ENCODE measurements at places on chromosomes 12 and 14.

- DNase-seq, result peak; percentile 95
Observed at GRCh38 chr12:131896080-131896810, 1.8 kb downstream of the ULK1 start.

DNA sequence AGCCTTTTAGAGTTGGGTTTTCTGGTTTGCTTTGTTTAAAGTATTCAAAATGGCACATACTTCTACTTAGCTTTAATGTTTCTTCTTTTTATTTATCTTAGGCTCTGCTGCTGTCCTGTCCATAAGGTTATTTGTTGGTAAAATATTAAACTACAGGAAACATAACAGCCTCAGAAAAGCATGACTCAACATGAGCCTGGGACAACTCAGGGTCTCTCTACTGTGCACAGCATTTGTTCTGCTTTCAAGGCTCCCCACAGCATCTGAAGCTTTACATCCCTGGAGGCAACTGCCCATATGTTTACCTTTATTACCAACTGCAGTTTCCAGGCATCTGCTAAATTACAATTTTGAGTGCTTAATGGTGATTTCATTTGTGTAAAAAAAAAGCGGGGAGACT, 954.2 kb upstream of the FBXO33 start:
- DNase-seq, result no peak

- no peak for DNase-seq
Observed at GRCh38 chr12:78101946-78102635, 271.4 kb downstream of the NAV3 start.

- peak; percentile 95 for DNase-seq
Observed at GRCh38 chr14:103057372-103058163, at the start of gene CDC42BPB. TSS of gene CDC42BPB (minus strand) at chr14:103057549. CDS start at chr14:103057173, 376 bp downstream.

DNA sequence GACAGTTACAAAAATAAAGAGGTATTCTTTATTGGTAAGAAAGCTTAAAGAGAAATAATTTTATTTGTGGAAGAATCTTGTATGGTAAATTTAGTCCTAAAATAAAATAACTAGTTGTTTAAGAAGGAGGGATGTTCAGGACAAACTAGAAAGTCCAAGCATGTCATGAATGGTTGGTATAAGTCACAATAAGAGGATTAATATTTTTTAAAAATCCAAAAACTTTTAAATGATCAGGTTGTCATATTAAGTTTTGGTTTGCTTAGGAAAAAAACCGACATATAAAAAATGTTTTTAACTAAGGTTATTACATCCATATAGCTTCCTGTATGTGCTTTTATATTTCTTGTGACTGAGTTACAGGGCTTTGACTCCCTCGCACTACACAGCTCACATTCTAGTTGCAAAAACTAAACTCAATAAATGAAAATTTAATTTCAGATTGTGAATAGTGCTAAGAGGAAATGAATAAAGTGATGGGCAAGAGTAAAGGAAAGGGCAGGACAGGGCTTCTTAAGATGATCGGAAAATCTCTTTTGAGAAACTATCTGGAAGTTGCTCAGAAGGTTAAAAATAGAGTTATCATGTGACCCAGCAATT, 80.7 kb upstream of the METAP2 start:
- no peak for DNase-seq

GRCh38 chr14:104973135-104973384, 5.1 kb downstream of the AHNAK2 start:
- no peak for DNase-seq

- no peak for DNase-seq
Observed at GRCh38 chr12:99810718-99811593, 163.4 kb downstream of the GARIN6 start.

DNA sequence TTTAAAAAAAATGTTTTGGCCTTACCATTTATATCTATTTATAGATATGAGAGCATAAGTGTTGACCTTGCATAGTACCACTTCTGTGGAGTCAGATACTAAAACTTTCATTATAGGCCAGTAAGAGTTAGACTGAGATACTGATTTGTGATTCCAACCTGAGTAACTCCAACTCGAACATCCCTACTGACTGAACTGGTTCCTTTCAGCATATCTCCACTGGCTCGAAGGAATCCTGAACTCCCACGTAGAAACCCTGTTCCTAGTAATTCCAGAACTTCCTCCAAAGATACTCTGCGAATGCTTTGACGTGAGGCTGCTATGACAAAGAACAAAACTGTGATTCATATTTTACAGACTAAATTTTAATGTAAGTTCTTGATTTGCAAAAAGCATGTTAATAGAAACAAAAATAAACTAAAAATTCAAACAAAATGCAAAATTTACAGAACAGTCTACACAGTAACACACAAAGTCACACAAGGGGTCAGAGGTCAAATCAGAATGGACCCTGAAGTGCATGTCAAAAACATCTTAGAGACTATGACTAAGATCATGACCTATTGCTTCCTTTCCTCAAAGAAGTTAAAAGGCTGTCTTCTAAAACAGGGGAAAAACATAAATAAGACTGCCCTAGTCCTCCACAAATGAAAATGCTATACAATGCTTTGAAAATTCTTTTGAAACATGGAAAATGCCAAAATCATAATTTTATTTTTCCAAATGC, 31.5 kb downstream of the HEATR5A start:
- DNase-seq, result no peak

DNA sequence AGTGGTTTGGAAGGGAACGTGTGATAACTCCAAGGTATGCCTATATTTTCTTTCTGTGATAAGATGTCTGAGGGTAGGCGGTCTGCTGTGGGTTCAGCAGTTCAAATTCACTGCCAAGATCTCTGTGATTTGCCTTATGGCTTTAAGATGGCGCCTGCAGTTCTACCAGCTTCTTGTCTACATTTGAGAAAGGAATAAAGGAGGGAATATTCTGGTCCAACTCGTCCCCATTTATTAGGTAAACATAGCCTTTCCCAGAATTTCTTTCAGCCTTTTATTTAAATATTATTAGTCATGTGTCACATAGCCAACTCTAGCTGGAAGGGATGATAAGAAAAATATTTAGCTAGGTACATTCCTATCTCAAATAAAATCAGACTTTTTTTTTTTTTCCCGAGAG, 48.8 kb downstream of the KCNJ8 start:
- DNase-seq, result no peak

DNA sequence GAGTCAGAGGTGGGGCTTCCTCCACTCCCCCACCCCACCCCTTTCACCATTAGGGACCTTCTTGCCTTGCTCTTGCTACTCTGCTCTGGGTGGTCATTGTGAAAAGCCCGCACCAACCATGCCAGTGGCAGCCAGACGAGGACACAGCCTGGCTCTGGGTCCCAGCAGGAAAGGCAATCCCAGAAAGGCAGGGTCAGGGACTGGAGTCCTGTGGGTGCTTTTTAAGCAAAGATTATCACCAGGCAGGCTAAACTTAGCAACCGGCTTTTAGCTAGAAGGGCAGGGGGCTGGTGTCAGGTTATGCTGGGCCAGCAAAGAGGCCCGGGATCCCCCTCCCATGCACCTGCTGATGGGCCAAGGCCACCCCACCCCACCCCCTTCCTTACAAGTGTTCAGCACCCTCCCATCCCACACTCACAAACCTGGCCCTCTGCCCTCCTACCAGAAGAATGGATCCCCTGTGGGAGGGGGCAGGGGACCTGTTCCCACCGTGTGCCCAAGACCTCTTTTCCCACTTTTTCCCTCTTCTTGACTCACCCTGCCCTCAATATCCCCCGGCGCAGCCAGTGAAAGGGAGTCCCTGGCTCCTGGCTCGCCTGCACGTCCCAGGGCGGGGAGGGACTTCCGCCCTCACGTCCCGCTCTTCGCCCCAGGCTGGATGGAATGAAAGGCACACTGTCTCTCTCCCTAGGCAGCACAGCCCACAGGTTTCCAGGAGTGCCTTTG, 1.2 kb upstream of the GAPDH start:
- DNase-seq, result no peak

GRCh38 chr12:81992461-81992860, 233.3 kb upstream of the PPFIA2 start:
- no peak for DNase-seq

- no peak for DNase-seq
Observed at GRCh38 chr14:96509457-96510090, 7.4 kb downstream of the PAPOLA start.

DNA sequence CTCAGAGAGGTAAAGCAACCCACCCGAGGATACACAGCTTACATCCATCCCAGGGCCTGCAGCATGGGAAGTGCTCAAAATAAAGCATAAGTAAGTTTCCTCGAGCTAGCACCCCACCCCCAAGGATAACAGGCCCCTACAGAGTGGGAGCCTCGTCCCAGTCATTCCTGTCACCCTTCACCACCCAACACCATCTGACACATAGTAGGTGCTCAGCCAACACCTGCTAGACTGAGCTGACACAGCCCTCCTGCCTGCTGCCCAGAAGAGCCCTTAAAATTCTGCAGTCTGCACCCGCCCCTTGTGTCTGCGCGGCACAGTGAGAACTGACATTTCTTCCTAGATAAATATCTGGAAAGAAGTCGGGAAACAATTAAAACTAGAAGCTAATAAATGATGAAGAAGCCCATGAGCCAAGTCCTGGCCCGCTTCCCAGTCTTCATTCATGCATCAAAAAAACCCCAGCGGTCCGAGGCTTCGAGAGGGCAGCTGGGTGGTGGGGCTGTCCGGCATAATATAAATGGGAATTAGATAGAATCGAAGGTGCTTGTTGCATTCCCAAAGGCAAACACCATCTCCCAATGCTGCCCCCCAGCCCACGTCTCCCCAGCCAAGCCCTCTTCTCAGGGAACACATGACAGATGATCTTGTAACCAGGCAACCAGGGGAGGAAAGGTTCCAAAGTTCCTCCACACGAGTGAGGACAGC, 76.2 kb downstream of the BCL11B start:
- no peak for DNase-seq

GRCh38 chr14:100896369-100897060, 7.0 kb downstream of the RTL1 start:
- no peak for DNase-seq

GRCh38 chr12:120468821-120469449, 613 bp downstream of the SRSF9 start:
- peak; percentile 40 for DNase-seq

- DNase-seq, result no peak
Observed at GRCh38 chr12:93483151-93483807, 16.0 kb downstream of the MRPL42 start.

DNA sequence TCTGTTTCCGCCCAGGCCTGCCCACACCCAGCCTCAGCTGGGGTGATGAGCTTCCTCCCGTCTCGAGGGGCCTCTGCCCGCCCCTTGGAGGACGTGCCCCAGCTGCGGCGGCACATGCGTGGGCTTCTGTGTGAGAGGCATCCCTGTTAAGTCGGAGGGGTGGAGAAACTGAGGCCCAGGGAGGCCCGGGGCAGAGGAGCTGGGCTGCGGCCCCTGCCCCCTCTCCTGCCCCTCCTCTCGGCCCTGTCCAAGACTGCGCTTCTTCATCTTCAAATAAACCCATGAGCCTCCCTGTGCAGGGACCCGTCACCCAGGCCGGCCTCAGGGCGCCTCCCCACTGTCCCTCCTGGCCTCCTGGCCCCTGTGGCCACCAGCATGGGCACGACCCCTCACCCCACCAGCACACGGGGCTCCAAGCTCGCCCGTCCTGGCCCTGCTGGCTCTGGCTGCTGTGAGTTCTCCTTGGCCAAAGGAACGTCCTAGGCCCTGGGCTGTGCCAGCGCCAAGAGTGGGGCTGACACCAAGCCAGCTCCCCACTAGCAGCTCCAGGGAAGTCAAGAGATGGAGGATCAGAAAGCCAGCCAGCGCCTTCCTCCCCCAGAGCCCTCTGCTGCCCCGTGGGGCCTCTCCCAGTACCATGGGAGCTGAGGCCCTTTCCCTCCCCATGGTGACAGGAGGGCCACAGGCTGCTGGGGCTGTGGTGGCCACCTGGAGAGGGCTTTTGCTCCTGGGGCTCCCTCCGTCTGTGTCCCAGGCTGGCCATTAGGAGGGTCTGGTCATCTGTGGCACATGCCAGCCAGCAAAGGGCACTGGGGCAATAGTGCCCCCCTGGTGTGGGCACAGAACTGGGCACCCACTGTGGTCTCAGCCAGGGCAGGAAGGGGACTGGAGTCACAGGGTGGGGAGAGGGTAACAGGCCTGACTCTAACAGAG, 180.4 kb downstream of the KIF26A start:
- no peak for DNase-seq

DNA sequence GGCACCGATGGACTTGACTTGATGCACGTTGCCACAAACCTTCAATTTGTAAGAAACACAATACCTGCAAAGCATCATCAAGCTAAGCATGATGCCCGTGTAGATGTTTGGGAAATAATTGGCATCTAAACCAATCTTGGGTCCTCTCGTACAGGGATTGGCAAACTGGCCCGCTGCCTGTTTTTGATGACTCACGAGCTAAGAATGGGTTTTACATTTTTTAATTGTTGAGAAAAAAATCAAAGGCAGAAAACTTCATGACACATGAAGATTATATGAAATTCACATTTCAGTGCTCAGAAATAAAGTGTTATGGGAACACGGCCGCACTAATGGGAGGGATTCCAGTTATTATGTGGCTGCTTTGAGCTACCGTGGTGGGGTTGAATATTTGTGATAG, 10.9 kb downstream of the MTA1 start:
- no peak for DNase-seq

GRCh38 chr12:32440120-32440865, 40.9 kb downstream of the FGD4 start:
- no peak for DNase-seq

GRCh38 chr12:123954647-123955350, 17.8 kb downstream of the CCDC92 start:
- DNase-seq, result no peak

DNA sequence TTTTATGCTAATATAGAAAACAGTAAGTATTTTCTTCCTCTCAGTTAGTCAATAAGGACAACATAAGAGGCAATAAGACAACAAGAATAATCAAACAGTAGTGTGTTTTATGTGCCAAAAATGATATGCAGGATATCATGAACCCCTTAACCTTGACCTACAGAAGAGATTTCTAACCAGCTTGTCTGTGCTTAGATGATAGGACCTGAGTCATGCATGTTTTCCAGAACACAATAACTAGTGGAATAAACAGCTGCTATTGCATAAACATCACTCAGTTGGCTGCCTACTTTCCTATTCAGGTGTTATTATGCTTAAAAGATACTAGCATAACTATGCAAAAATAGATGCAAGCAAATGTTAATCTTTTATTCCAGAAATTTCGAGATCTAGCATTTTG, 282.5 kb downstream of the PRKD1 start:
- DNase-seq, result no peak

GRCh38 chr12:65560286-65560685, 264.0 kb upstream of the HMGA2 start:
- no peak for DNase-seq

DNA sequence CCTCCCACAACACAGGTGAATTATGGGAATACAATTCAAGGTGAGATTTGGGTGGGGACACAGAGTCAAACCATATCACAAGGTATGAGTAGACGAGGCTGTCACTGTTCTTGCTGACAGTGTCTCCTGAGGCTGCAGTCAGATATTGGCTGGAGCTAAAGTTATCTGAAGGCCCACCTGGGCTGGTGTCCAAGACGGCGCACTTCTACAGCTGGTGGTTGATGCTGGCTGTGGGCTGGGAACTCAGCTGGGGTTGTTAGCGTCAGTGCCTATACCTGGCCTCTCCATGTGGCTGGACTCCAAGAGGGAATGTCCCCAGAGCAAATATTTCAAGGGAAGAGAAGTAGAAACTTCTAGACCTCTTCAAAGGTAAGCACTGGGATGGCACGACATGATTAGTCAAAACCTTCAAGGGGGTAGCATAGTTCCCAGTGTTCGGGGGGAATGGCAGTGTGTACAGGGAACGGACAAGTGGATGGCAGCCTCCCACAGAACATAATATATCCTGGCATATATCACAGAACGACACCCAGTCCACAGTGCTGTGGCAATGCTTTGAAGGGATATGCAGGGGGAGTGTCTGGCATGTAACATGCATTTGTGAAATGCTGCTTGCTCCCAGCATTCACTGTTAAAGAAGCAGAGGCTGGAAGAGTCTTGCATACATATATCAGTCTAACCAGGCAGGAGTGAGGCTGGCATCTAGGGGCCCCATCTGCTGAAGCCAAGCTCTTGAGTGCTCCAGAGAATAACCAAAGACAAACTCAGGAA, 126.7 kb upstream of the RFLNA start:
- DNase-seq, result no peak
